ENCODE measurements at places on chromosomes 7 and 10. TPM values are rescaled to one million over a fixed set of nuclear protein-coding genes. Genes with fewer than 3 reads are reported as not detected.

Gene CC2D2B
- total RNA-seq: not detected

DNA sequence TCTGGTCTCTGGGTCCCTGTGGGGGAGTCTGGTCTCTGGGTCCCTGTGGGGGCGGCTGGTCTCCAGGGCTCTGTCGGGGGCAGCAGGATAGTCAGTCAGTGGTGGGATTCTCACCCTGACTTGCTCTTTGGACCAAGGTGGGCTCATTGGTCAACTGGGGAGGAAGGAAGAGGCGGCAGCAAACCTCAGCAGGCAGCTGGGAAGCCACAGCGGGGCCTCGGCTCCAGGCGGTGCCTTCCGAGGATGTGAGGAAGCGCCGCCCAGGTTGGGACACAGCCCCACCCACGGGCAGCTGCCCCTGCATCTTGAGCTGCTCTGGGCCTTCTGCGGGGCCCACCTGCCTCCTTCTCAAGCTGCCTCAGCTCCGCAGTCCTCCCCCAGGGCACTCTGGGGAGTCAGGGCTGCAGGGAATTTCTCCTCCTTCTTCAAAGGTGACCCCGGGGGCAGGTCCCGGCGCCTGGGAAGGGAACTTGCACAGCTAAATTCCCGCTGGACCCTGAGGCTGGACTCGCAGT, 20.4 kb upstream of the KNDC1 start:
- no peak for DNase-seq

DNA sequence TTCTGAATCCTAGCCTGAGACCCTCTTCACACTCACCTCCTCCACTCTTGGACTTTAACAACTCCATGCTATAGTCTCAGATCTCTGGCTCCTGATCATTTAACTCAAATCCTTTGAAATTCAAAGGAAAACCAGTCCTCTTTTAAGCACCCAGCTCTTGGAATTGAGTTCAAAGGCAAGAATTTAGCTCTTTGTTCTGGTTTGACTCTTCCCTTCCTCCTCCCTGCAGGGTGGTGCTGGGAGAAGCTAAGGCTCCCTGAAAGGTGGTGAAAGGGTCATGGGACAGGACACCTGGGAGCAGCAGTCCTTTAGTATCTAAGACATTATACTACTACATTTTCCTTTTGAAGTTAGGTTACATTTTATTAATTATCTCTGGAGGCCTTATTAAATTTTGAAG, 259.4 kb downstream of the CCSER2 start:
- DNase-seq: no peak

GRCh38 chr10:8181496-8182157, 127.1 kb downstream of the GATA3 start:
- no peak for DNase-seq

Data from SJSA1 (cell line).